IMR-90 (cell line): ENCODE measurements at places on chromosomes 7 and 10. TPM values are rescaled to one million over a fixed set of nuclear protein-coding genes. Genes with fewer than 3 reads are reported as not detected.

Gene TUBB8
- 0.04 and 0.07 TPM in 2 replicates for polyA plus RNA-seq

Gene TNS3
- 75.6 and 79.2 TPM in 2 replicates for polyA plus RNA-seq

Gene HOXA1
- 1.7 and 1.8 TPM in 2 replicates for polyA plus RNA-seq

Gene CCDC146
- 1.0 and 1.7 TPM in 2 replicates for polyA plus RNA-seq

Gene EVX1
- not detected in 2 replicates for polyA plus RNA-seq

Gene TMEM130
- polyA plus RNA-seq = 13.5 and 14.8 TPM in 2 replicates

Gene HERPUD2
- 26.8 and 27.2 TPM in 2 replicates for polyA plus RNA-seq

Gene UFSP1
- 1.0 TPM in 2 replicates for polyA plus RNA-seq

Gene RBP3
- polyA plus RNA-seq = not detected in 2 replicates

Gene OR2A12
- polyA plus RNA-seq = not detected in 2 replicates

Gene FRMD4A
- 68.8 and 80.6 TPM in 2 replicates for polyA plus RNA-seq

Gene PTF1A
- polyA plus RNA-seq = not detected in 2 replicates

Gene COL1A2
- 3,922 and 4,454 TPM in 2 replicates for polyA plus RNA-seq

Gene BUD23
- polyA plus RNA-seq = 65.2 and 72.2 TPM in 2 replicates

Gene NPY
- not detected in 2 replicates for polyA plus RNA-seq
